ENCODE measurements at places on chromosomes 3 and 15. TPM values are rescaled to one million over a fixed set of nuclear protein-coding genes. Genes with fewer than 3 reads are reported as not detected.

Gene CPLX3
- polyA plus RNA-seq: not detected

Gene SPATA12
- 0.12 TPM for polyA plus RNA-seq

DNA sequence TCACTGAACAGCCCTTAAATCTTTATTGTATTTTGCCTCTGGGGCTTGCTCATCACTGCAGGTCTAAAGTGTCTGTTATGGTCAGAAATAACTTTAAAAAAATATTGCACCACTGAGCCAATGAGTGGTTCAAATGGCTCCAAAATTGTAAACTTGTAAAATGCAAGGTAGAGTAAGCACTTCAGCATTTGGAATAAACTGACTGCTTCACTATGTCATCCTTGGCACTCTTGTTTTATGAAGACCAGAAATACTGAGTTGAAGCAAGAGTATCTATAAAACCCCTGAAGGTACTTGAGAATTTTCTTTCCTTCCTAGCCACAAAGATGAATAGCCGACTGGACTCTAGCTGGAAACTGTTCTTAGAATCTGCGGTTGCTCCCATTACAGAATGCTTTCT lies 390.3 kb upstream of the DPH6 start:
- no peak for DNase-seq

DNA sequence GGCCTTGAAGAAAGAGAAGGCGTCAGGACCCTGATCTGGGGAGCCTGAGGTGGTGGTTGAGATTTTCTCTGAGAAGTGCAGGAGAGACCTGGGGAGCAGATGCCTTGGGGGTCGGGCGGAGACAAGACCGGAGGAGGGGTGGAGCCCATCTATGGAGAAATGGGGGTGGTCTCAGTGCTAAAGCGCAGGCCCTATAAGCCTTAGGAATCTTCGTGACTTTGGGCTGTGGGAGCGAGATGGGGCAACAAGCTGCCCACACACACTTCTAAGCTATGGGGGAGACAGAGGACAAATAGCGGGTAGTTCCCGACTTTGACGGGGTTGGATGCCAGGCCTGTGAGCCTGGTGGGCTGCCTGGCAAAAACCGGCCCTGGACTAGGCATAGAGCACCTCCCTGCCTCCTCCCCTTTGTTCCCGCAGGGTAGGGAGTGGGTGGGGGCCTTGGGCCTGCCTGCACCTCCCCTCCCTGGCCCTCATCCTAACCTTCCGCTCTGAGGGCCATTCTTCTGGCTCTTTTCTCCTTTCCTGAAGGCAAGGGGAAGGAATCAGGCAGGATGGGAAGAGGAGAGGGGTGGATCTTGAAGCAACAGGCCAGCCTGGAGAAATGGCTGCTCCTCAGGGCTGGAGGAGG lies 880 bp downstream of the NISCH start:
- DNase-seq: no peak

DNA sequence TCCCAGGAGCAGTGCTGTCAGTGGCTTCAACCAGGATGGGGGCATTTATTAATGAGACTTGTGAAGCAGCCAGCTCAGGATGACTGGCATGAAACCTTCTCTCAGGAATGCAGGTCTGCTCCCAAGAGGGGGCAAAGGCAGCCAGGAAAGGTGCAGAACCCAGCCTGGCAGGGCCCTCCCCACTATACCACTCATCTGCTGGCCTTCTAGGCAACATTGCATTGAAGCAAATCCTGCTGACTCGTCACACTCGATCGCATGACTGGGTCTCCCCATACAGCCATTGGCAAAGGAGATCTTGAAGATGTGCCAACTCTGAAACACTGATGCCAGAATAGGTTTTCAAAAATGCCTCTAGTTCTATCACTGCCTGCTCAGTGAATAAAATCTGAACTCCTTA lies 65.7 kb upstream of the CMTM7 start:
- no peak for DNase-seq

GRCh38 chr15:48250640-48251076 lies 44.6 kb downstream of the SLC12A1 start:
- peak; percentile 28 for DNase-seq

- DNase-seq: no peak
Observed at GRCh38 chr3:52086976-52087663, 30.7 kb upstream of the DUSP7 start.

Gene CCR3
- not detected for polyA plus RNA-seq
